Cardiac muscle cell (in vitro differentiated cells and primary cell): ENCODE measurements at places on chromosomes 12 and 14. TPM values are rescaled to one million over a fixed set of nuclear protein-coding genes. Genes with fewer than 3 reads are reported as not detected.

- H3K27me3 ChIP-seq = peaks cover 4% of the 10 kb centered on the region
- H3K4me3 ChIP-seq = no peak overlapping the region
- H3K27ac ChIP-seq = no peak overlapping the region
- no peaks in the 10 kb centered on the region for H3K4me1 ChIP-seq
- no peak for DNase-seq
- H3K36me3 ChIP-seq = no peaks in the 10 kb centered on the region
Measured at GRCh38 chr12:49733219-49734017, 7.9 kb upstream of the TMBIM6 start.

GRCh38 chr14:45252366-45253069 lies 484 bp downstream of the MIS18BP1 start:
- peak; percentile 33 for DNase-seq
- no peaks in the 10 kb centered on the region for H3K36me3 ChIP-seq
- H3K4me1 ChIP-seq = peaks cover 9% of the 10 kb centered on the region
- H3K27me3 ChIP-seq = no peaks in the 10 kb centered on the region
- H3K27ac ChIP-seq = peak overlapping the region; percentile 26

DNA sequence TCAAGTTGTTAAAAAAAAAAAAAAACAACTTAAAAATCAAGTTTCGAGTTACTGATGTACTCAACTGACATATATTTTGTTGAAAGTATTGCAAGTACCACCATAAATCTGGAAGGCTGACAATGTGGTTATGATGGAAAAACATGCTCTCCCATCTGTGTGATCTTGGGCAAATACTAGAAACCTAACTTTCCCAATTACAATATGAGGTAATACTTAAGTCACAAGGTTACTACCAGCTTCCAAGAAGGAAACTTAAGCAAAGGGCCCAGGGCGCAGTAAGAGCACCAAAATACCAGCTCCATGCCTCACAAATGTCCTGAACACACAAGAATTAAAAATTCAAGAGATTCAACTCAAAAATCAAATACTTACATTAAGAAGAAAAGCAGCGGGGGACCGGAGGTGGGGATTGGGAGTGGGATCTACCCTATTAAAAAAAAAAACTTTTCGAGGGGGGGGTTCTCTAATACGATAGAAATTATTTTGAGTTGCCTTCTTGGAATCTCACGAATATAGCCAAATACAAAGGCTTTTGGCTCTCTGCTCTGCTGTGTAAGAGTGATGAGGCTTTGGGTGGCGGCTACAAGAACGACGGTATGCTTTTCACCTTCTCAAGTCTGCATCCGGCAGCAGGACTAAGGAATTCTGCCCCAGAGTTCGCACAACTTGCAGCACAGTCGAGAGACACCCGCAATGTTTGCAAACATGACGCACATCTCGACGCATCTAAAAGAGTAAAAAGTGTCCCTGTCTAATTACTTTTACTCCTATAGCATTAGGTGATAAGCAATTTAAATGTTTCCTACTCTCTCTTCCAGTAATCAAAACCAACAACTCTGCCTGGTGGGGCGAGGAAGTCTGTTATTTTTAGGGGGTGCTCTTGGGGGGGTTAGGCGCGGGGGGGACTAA lies 1.1 kb downstream of the SAV1 start:
- H3K27ac ChIP-seq = peak overlapping the region; percentile 97
- H3K36me3 ChIP-seq = no peaks in the 10 kb centered on the region
- no peaks in the 10 kb centered on the region for H3K27me3 ChIP-seq
- peak overlapping the region; percentile 87 for H3K4me3 ChIP-seq
- H3K4me1 ChIP-seq = peaks cover 13% of the 10 kb centered on the region

DNA sequence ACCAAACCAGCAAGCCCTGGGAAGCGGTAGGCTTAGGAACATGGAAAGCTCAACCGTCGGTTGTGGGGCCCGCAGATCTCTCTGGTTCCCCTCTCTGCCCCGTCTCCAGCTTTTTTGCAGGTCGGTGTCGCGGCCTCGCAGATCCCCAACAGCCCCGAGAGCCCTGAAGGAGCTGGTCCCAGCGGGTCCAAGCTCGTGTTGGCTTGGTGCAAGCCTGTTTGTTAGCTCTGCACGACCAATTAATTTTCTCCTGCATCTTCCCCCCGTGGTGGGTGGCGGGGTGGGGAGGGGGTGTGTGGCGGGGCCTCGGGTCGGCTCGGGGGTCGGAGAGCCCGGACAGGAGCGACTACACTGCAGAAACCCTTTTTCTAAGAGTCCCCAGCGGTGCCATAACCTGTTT lies 449 bp upstream of the SLC24A4 start:
- DNase-seq = no peak
- H3K36me3 ChIP-seq = no peaks in the 10 kb centered on the region

GRCh38 chr12:21695986-21696385 lies 38.3 kb upstream of the LDHB start:
- no peaks in the 10 kb centered on the region for H3K36me3 ChIP-seq
- no peaks in the 10 kb centered on the region for H3K27me3 ChIP-seq
- H3K4me3 ChIP-seq = no peak overlapping the region
- no peak for DNase-seq
- no peak overlapping the region for H3K27ac ChIP-seq

DNA sequence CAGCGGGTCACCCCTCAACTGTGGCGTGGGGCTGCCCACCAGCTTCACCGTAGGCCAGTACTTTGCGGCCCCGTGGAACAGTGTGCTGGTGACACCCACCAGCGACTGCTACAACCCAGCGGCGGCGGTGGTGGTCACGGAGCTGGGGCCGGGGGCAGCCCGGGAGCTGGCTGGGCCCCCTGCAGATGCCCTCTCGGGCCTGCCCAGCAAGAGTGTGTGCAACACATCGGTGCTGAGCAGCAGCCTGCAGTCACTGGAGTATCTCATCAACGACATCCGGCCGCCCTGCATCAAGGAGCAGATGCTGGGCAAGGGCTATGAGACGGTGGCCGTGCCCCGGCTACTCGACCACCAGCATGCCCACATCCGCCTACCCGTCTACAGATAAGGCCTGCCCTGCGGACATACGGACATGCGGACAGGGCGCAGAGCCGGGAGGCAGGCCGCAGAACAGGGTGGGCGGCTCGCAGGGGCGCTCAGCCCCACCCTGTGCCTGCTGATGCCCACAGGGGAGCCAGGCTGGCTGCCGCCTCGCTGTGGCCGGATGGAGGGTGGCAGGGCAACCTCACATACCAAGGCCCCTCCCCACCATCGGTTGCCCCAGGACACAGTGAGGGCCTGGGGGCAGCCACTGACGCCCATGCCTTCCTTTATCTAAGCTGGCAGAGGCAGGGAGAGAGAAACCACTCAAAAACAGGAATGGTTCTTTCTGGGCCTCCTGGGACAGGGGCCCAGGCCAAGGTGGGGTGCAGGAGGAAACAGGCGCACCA lies 55.5 kb downstream of the FAM222A start:
- H3K4me3 ChIP-seq = no peak overlapping the region
- no peak overlapping the region for H3K27ac ChIP-seq
- no peak for DNase-seq
- H3K4me1 ChIP-seq = no peaks in the 10 kb centered on the region
- H3K27me3 ChIP-seq = no peaks in the 10 kb centered on the region

DNA sequence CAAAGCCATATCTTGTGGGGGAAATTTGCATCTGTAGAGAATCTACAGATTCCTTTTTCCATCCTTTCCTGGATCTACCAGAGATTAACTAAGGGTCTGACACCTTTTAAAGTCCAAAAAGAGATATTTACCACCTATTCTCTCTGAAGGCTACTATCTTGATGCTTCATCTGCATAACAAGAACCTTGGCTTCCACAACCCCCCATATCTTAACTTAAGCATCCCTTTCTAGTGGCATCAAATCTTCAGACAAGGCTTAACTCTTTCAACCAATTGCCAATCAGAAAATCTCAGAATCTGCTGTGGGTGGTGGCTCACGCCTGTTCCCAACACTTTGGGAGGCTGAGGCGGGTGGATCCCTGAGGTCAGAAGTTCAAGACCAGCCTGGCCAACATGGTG lies 74.3 kb upstream of the FICD start:
- H3K27ac ChIP-seq = no peak overlapping the region
- H3K4me1 ChIP-seq = no peaks in the 10 kb centered on the region
- no peak overlapping the region for H3K4me3 ChIP-seq
- H3K36me3 ChIP-seq = no peaks in the 10 kb centered on the region
- DNase-seq = no peak

GRCh38 chr14:70827752-70828151 lies 18.4 kb upstream of the MAP3K9 start:
- no peak for DNase-seq
- no peak overlapping the region for H3K4me3 ChIP-seq
- no peaks in the 10 kb centered on the region for H3K36me3 ChIP-seq
- no peak overlapping the region for H3K27ac ChIP-seq
- H3K27me3 ChIP-seq = peaks cover 19% of the 10 kb centered on the region
- peaks cover 11% of the 10 kb centered on the region for H3K4me1 ChIP-seq

DNA sequence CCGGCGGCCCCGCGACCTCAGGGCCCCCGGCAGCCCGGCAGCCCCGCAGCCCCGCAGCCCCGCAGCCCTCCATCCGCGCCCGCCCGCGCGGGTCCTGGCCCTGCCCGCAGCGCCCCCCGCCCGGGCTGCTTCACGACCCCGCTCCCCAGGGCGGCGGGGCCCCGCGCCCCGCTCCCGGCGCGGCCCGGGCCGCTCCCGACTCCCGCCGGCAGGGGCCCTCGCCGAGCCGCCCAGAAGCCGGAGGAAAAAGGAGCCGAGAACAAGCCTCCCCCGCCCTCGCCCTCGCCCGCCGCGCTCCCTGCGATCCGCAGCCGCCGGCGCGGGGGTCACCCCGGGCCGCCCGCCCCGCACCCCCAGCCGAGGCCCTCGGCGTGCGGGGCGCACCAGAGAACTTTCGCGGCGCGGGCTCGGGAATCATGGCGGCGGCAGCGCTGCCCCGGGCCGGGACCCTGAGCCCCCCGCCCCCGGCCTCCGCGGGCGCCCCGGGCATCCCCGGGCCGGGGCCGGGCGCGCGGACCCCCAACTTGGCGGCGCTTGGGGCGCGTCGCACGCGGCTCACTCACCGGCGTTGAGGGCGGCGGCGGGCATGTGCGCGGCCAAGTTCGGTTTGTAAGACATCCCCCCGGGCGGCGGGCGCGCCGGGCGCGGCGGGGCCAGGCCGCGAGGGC lies 521 bp downstream of the CDK2AP1 start:
- H3K27ac ChIP-seq = no peak overlapping the region
- no peaks in the 10 kb centered on the region for H3K4me1 ChIP-seq
- no peaks in the 10 kb centered on the region for H3K36me3 ChIP-seq
- peak overlapping the region; percentile 88 for H3K4me3 ChIP-seq
- H3K27me3 ChIP-seq = no peaks in the 10 kb centered on the region
- peak; percentile 69 for DNase-seq

DNA sequence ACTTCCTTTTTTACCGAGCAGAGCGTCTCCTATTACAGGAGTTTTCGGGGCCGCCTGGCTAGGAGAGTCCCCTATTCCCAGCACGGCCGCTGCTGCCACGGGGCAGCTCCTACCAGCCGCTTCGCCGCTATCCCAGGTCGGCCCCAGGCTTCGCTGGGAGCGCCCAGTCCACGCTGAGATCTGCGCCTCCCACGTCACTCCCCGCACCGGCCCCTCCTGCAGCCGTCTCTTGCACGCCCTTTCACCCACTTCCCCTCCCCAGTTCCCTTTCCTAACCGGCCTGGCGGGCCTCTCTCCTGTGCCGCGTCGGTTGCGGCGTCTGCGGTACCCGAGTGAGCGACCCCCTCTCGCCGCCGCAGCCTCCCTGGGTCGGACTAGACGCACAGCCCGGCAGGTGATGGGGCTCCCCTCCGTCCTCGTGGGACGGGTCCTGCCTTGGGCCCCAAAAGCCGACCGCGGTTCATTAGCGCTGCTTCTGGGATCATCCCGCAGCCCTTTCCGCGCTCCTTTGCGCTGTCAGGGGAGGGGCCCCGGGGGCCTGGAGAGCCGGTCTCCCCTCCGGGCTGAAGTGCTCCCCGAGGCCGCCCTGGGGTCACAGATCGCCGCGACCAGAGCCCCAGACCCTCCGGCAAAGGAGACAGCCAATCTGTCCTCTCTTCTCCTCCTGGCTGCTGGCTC lies 1318.4 kb downstream of the TMEM121 start:
- no peaks in the 10 kb centered on the region for H3K27me3 ChIP-seq
- no peak overlapping the region for H3K4me3 ChIP-seq
- no peak for DNase-seq
- no peaks in the 10 kb centered on the region for H3K36me3 ChIP-seq

- no peaks in the 10 kb centered on the region for H3K36me3 ChIP-seq
- DNase-seq = no peak
- no peaks in the 10 kb centered on the region for H3K27me3 ChIP-seq
- no peak overlapping the region for H3K27ac ChIP-seq
- H3K4me1 ChIP-seq = no peaks in the 10 kb centered on the region
Measured at GRCh38 chr14:97564334-97564733, 767.2 kb downstream of the VRK1 start.

The TEX52 gene
- not detected in 2 replicates for total RNA-seq

The MSI1 gene
- total RNA-seq = 22.5 and 28.8 TPM in 2 replicates

The DDX51 gene
- 15.6 and 16.0 TPM in 2 replicates for total RNA-seq

The SMCO2 gene
- total RNA-seq = not detected in 2 replicates
